ENCODE measurements at places on chromosomes 1 and 21.

GRCh38 chr1:54461731-54462596 is 55.8 kb upstream of the SSBP3 start:
- DNase-seq: no peak

DNA sequence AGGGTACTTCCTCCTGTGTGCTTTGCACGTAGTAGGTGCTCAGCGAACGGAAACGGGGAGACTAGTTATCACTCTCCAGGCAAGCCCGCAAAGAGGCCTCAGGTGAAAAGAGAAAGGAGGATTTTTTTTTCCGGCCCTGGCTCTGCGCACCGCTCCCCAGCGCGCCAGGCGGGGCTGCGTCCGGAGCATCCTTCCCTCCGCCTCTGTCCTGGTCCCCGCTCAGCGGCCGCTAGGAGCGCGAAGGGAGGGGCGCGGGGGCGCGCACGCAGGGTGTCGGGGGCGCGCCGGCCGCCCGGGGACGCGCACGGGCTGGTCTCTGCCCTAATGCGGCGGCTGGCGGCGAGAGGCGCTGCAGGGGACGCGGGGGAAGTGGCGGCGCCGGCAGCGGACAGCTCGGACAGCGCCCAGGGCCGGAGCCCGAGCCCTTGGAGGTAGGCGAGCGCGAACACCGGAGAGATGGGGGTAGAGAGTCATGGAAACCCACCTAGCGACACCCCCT is 42.3 kb upstream of the NFASC start:
- DNase-seq: peak; percentile 98

- DNase-seq: no peak
These were observed 21.7 kb downstream of the NEXN start for GRCh38 chr1:77910116-77910515.

DNA sequence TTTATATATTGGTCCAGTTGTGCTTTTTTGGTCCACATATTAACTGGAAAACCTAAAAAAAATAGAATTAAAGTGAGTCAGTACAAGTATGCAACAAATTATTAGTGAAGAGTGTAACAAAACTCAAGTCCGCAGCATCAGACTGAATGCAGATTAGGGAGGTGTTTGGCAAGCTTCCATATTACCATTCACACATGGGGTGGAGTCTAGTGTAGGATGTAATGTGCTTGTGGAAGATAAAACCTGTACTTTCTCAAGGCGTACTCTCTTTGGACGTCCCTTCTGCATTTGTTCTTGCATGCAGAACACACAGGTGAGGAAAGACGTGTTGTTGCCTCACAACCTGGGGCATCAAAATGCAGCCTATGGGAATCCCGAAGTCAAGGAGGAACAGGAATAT is 668.7 kb downstream of the MRPL39 start:
- no peak for DNase-seq

DNA sequence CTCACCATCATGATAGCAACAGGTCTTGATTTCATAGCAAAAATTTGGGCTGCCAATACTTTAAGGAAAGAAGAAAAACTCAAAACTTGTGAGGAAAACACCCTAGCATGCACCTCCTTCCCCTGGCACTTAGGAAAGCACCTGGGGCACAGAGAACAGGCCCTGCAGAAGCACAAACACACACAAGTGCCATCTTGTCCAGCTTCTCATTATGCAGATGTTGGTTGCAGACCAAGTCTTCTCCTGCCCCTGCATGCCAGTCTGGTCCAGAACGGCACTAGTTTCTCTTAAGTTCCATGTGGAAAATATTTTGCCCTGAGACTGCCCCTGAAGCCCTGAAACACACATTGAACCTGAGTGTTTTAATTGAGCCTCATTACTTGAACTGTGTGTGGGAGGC is 6.3 kb upstream of the ETV3 start:
- DNase-seq: no peak

- no peak for DNase-seq
These were observed 100.5 kb downstream of the GIPC2 start for GRCh38 chr1:78146205-78146771.

GRCh38 chr1:35932158-35932636 is 1.3 kb downstream of the AGO3 start:
- DNase-seq: no peak

GRCh38 chr1:195591917-195592672 is 1016.1 kb downstream of the KCNT2 start:
- DNase-seq: no peak

DNA sequence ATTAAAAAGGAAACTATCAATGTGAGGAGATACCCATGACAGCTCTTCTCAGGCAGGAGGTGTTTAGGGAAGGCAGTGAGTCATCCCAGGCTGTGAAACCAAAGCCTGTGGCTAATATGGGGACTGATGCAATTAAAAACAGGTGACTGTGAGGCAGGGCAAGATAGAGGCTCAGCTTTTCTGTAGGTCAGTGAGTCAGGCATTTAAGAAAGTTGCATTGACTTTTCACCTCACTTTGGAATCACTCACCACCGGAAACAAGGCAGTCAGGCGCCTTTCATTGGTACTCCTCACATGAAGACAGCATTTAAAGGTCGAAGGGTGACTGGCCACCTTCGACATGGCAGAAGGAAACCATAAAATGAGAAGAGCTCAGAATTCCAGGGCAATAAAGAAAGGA is 54.5 kb downstream of the PAPPA2 start:
- peak; percentile 83 for DNase-seq

DNA sequence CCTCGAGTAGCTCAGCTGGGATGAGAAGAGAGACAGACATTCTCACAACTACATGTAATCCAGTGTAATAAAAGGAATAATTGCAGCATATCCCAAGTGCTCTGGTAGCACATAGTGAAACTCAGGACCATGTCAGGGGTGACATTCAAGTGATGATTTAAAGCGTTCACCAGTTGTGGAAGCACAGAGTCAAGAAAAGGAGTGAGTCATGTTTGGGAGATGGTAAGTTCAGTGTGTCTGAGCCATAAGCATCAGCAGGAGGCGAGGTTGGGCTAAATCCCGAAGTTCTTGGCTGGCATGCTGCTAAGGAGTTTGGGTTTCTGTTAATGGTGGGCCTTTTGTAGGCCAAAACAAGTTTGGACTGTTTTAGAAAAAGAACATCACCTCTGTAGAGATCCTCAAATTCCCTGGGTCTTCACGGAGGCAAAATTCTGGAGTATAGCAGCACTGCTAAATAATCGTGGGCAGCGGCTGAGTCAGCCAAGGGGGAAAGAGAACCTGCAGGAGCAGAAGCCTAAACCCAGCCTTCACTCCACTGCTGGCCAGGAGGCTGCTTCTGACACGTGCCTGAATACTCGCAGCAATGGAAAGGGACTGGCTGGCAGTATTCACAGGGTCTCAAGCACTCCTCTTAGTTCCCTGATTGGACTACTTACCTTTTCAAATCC is 7.2 kb upstream of the NHLH1 start:
- no peak for DNase-seq

GRCh38 chr1:209040351-209040750 is 543.2 kb upstream of the CAMK1G start:
- DNase-seq: no peak

GRCh38 chr1:231748760-231749415 is 122.3 kb downstream of the DISC1 start:
- DNase-seq: peak; percentile 74

DNA sequence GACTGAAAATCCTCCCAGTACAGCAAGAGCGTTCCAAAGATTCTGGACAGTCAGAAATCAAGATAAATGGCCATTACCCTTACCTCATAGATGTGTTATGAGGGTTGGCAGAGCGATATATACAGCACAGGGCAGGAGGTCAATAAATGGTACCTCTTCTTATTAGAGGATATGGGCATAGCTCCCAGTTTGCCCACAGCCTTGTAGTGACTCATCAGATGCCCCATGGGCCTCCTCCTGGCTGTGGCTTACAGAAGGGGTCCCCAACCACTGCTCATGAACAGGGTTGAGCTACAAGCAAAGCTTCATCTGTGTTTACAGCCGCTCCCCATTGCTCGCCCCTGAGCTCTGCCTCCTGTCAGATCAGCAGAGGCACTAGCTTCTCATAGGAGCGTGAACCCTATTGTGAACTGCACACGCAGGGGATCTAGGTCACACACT is 7.3 kb upstream of the IFNGR2 start:
- DNase-seq: no peak

- no peak for DNase-seq
These were observed 20.6 kb upstream of the APOBEC4 start for GRCh38 chr1:183673605-183674323.

- DNase-seq: no peak
These were observed 81.8 kb downstream of the AJAP1 start for GRCh38 chr1:4736254-4736653.

DNA sequence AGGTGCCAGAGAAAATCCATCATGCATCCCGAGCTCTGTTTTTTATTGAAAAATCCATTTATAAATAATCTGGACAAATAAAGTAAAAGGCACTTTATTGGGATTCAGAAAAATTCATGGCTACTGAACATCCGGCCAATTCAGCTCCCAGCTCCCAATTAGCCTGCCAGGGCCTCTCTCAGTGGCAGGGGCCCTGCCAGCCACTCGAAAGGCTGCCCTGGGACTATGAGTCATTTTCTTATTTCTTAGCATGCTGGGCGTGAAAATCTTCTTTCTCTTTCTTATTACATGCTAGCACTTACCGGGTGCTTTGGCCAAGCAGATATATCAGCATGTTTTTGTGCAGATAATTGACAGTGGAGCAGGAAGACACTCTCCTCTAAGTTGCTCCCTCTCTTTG is 283.3 kb downstream of the CAMTA1 start:
- DNase-seq: no peak

GRCh38 chr1:214446772-214447556 is 104.4 kb downstream of the PTPN14 start:
- DNase-seq: peak; percentile 97

- DNase-seq: no peak
These were observed 11.4 kb downstream of the DNAJC11 start for GRCh38 chr1:6690186-6690585.

DNA sequence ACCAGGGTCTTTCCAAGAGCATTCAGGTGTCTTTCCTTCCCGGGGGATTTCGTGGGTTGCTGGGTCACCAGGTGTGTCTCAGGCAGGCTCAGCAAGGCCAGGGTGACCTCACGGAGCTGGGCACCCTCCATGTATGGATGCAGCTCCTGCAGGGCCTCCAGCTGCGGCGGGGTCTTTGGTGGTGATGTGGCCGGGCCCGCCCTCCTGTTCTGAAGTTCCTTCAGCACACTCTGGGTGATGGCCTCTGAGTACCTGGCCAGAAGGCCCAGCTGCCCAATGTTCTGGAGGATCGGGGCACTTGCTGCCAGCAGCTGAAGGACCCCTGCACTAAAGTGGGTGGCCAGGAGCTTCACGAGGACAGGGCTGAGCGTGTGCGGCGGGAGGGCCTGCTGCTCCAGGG is 45.5 kb downstream of the URB1 start:
- DNase-seq: no peak

DNA sequence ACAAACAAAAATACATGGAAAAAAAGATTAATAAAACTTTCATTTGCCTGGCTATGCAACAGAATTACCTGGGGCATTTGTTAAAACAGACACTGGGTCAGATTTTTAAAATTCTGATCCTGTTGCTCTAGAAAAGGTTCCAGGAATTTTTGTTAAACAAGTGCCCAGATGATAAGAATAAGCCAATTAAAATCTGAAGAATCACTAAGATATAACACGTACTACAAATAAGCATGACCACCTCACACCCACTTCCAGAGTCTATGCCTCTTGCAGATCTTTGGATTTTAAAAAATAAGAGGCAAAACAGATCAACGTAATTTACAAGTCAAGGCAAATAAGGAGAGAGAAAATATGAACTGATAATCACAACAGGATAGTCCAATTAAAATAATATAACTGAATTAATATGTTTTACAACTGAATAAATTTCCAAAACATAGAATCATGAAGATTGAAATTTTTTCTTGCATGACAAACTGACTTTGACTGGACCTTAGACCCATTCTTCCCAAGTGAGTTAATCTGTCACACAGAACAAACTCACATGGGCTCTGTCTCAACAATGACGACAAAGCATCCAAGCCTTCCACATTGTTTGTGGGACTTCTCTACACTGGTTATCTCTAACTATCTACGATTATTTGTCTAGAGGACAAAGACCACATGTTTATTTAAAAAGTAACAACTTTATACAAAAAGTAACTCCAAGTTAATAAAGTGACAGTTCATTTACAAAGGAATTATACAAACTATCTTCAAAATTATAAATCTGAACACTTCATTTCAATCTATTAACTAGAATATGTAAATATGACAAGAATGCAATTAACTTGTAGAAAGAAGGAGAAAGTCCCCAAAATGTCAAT is 56.9 kb downstream of the COP1 start:
- DNase-seq: peak; percentile 10

DNA sequence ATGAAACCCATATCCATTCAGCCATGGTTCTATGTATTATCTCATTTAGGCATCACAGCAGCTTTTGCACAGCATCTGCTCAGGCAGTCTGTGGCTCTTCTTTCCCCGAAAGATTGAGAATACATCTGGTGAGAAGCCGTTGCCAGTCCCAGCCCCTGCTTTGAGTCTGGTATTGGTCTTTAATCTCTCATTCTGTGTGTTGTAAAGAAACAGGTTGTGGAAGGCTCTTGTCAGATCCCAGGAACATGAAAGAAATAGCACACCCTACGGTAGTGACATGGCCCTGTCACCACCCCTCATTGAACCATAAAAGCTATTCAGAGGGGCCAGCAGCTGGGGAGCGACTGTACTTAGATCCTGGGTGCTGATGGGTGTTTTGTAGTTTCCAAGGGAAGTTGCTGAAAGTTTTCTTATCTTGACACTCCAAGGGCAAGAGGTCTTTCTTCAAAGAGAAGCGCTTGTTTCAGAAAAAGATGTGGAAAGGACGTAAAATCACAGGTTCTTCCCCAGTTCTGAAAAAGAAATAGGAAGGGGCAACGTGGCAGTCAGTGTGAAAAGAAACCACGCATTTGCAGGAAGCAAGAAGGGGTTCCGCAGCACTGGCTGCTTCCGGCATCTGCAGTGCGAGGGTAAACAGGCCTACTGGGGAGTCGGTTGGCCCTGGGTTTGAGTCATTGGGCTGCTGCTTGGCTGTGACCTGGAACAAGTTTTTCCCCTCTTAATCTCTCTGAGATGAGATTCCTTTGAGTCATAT is 145.0 kb downstream of the DHRS3 start:
- DNase-seq: no peak

DNA sequence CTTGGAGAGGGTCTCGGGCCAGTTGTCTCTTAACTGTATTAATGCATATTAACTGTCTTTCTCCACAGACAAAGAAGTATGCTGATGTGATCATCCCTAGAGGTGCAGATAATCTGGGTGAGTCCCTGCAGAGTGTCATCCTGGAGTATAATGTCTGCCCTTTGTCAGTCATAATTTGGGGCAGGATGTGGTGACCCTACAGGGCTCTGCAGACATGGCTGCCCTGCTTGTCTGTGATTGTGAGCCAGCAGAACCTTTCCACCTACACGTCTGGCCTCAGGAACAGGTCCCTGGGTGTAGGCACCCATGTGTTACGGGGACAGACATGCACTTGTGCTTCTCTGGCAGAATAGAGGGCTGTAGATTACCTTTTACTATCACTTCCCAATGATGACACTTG is 78.4 kb downstream of the UCK2 start:
- no peak for DNase-seq

GRCh38 chr1:172394811-172395210 is 25.7 kb upstream of the C1orf105 start:
- no peak for DNase-seq

- no peak for DNase-seq
These were observed 41.6 kb upstream of the APOBEC4 start for GRCh38 chr1:183694755-183695154.

- DNase-seq: no peak
These were observed 22.4 kb downstream of the HUNK start for GRCh38 chr21:31895077-31895835.

Measured in DMS53 (cell line).